ENCODE measurements at places on chromosomes 13 and 19.

- no peak for DNase-seq
Observed at GRCh38 chr13:52104624-52105023, 24.2 kb downstream of the NEK5 start.

GRCh38 chr19:47005873-47006272 lies 13.8 kb upstream of the NPAS1 start:
- no peak for DNase-seq

GRCh38 chr13:108561149-108561548 lies 68.3 kb upstream of the MYO16 start:
- no peak for DNase-seq

GRCh38 chr19:19687090-19687489 lies 18.5 kb downstream of the ZNF101 start:
- no peak for DNase-seq

GRCh38 chr13:97231829-97232196 lies 9.7 kb downstream of the MBNL2 start:
- DNase-seq = no peak

DNA sequence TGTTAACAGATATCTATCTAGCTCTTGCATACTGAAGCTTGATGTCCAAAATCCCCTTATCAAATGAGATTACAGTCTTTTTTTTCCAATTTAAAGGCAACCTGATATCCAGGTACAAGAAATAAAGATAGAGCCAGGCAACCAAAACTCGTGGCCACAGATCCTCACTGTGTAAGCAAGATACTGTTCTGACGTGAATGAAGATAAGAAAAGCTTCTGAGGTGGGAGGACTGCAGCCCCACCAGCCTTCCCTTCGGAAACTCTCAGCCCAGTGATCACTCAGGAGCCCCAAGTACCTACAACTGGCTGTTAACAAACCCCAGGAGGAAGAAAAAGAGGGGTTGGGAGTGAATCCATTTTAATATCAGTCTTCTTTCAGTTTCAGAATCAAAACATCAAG lies 191.6 kb downstream of the EFNB2 start:
- DNase-seq = no peak

GRCh38 chr13:97946951-97947588 lies 6.4 kb upstream of the IPO5 start:
- no peak for DNase-seq

GRCh38 chr13:71368336-71368735 lies 498.7 kb downstream of the DACH1 start:
- no peak for DNase-seq

- no peak for DNase-seq
Observed at GRCh38 chr19:2309734-2310362, 1.9 kb upstream of the LINGO3 start.

GRCh38 chr19:29549105-29550070 lies 23.6 kb downstream of the VSTM2B start:
- DNase-seq = no peak

DNA sequence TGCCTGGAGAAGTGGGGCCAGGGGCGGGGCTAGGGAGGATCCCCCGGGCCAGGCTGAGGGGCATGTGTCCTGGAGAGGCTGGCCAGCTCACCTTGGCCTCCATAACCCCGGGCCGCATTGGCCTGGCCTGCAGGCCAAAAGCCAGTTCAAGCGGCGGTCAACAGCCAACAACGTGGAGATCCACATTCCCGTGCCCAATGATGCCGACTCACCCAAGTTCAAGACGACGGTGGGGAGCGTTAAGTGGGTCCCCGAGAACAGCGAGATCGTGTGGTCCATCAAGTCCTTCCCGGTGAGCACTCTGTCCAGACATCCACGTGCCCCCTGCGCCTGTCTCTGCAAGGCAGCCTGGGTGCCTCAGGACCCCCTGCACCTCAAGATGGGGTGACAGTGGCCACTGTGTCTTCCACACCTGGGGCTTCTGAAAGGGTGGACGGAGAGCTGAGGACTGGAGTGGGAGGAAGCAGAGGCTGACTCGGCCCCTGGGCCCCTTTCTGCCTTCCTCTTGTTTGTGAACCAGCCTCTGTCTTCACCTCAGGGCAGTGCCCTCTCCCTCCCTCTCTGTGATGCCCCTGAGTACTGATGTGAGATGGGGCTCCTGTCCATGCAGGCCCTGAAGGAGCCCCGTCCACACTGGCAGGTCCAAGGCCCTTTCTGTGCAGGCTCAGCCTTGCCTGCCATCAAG lies 31.1 kb downstream of the AP1M1 start:
- no peak for DNase-seq

DNA sequence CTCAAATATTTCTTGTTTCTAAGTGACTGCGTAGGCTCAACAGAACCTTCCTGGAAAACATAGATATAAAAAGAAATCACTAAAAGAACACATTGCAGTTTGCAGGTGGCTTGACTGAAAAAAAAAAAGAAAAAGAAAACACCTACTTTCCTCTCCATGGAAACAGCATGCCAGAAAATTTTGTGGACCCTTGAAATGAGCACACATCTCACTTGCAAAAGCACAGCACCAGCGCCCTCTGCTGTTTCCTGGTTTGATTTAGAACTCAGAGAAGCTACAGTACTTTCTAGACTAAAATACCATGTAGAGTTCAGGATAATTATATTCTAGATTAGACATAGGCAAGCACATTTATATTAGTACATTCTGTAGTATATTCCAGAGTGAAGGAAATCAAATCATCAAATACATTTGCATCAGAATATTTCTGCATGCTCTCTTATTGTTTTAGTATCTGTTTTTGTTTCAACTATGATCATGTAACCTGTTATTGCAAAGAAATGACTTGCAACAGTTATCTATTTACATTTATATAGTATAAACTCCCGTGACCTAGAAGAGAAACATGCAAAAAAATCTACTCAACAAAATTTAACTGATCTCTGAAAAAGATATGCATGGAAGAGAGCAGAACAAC lies 22.3 kb upstream of the XPO4 start:
- peak; percentile 44 for DNase-seq

- no peak for DNase-seq
Observed at GRCh38 chr13:40624383-40624782, 42.1 kb downstream of the FOXO1 start.

DNA sequence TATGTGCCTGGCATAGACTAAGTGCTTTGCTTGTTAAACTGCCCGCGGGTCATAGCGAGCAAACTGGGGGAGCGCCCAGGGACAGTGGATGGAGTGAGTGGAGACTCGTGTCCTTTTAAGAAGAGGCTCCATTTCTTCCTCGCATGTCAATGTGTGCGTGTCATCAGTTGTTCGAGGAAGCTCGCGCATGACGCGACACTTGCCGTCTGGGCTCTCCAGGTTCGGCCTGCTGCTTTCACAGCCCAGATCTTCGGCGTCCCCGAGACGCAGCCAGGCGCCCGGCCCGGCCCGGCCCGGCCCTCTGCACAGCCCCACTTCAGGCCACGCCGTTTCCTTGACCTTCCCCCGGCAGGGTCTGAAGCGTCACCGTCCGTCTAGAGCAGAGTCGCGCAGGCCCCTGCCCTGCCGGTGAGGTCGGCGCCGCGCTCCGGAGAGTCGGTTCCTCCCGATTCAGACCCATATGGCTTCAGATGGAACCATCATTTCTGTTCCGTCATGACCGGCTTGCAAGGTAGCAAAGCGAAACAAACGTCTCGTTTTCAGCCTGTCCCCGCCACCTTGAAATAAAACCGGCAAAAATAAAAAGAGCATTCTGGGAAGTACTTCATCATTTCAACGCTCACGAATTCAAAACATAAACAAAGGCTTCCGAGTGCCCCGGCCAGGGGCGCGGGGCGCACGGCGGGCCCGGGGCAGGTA lies 599 bp upstream of the ARHGEF7 start:
- DNase-seq = no peak

GRCh38 chr19:58366585-58367430 lies 4.3 kb upstream of the ZNF497 start:
- no peak for DNase-seq

DNA sequence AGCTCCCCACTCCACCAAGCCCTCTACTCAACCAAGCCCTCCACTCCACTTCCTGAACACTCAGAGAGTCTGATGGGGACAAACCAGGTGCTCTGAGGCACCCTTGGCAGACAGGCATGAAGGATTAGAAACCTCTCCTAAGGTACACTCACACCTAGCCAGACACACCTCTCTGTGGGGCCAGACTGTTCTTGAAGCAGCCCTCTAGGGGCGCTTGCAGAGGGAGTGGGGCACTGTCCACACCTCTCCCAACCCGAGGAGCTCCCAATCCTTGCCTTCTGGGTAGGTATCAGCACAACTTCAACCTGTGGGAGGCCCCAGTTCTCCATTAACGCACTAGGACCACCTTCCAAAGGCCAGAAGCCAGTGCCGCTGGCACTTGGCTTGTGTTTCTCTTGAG lies 108.7 kb upstream of the VSTM2B start:
- no peak for DNase-seq

- no peak for DNase-seq
Observed at GRCh38 chr13:25920931-25921330, 130.9 kb downstream of the SHISA2 start.

DNA sequence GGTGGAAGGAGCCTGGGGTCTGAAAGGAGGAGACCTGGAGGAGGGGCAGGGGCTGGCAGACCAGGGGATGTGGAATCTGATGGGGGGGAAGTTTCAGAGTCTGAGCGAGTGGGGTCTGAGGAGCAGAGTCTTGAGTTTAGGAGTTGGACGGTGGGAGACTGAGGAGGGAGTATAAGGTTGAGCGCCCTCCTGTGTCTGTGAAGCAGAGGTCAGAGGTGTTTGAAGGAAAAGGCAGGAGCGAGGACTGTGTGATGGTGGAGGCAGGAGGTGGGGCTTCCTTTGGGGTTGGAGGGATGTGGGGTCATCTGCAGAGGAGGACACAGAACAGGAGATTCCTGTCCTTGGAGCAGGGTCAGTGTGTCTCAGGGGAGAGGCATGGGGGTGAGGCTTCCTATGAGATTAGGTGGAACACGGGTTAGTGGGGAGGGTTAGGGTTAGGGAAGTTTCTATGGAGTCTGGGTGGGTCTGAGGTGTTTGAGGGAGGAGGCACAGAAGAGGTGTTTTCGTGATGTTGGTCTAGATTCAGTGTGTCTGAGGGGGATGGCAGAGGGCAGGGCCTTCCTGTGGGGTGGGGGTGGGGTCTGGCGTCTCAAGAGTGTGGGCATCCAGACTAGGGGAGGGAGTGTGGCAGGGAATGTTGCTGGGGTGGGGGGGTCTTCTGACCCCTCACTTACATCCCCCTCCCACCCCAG lies 8.3 kb downstream of the RYR1 start:
- no peak for DNase-seq

- no peak for DNase-seq
Observed at GRCh38 chr19:9500796-9501195, 2.4 kb upstream of the ZNF560 start.

DNA sequence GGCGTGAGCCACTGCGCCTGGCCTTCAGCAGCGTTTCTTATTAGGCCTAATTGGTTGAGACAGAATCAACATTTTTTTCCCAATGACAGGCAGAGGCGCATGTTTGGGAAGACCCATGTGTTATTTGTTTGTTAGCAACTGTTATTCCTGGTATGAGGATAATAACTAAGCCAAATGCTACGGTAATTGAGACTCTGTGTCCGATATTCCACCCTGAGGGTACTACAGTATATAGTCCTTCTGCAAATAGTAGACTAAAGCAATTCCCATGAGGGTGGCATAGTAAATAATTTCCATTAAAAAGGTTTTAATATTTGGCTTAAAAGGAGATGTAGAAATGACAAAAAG lies 18.4 kb upstream of the CCL25 start:
- no peak for DNase-seq

DNA sequence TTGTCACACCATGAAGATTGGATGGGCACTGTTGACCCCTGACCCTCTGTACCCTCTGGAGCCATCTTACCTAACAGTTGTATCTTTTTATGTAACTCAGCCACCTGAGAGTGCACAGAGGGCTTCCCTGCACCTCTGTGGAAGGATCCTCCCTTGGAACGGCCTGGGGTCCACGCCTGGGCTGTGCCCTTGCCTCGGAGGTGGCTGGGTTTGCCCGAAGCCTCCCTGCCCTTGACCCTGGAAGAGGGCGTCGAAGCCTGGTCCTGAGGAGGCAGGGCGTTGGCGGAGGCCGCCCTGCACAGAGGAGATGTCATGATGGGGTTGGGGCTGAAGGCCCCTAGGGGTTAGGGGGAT lies 241 bp downstream of the ODAD3 start:
- DNase-seq = no peak

- DNase-seq = no peak
Observed at GRCh38 chr19:34454091-34454490, 25.9 kb downstream of the UBA2 start.

- no peak for DNase-seq
Observed at GRCh38 chr19:30109565-30109964, 167.5 kb downstream of the URI1 start.

DNA sequence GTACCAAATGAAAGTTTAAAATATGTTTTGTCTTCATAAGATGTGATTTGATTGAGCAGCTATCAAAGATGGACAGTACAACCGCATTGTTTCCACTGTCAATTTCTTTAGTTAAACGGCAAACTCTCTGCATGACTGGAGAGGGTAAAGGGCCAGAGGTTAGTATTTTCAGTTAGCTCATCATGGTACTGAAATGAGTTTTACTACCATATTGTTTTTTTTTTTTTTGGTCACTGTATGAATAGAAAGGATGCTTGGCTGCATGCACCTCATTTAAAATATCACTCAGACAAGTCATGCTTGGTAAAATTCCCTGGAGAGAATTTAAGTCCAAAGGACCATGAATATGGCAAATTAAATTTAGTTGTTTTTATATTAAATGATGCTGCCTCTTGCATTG lies 942.1 kb upstream of the SPRY2 start:
- DNase-seq = no peak

DNA sequence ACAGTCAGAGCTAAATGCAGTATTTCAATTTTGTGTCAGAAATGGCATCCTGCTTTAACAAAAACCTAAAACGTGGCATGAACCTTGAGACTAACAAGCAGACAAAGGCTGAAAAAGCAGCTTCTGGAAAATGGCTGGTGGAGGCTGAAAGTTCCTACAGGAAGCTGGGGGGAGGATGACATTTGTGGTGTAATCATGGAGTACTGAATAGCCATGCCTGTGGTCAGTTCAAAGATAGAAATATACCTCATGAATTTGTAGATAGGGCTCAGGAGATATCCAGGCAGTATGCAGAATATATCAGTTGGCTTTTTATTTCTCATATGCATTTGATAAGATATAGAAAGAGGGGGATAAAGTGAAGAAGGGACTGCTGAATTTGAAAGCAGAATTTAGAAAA lies 181.7 kb downstream of the UQCRFS1 start:
- no peak for DNase-seq

GRCh38 chr19:48858984-48859710 lies 9.3 kb downstream of the PLEKHA4 start:
- DNase-seq = peak; percentile 58

- no peak for DNase-seq
Observed at GRCh38 chr19:4639531-4640246, 373 bp downstream of the TNFAIP8L1 start.

- no peak for DNase-seq
Observed at GRCh38 chr19:21210037-21210621, 68.3 kb downstream of the ZNF431 start.

GRCh38 chr13:101915331-101915730 lies 462.9 kb downstream of the ITGBL1 start:
- DNase-seq = no peak

DNA sequence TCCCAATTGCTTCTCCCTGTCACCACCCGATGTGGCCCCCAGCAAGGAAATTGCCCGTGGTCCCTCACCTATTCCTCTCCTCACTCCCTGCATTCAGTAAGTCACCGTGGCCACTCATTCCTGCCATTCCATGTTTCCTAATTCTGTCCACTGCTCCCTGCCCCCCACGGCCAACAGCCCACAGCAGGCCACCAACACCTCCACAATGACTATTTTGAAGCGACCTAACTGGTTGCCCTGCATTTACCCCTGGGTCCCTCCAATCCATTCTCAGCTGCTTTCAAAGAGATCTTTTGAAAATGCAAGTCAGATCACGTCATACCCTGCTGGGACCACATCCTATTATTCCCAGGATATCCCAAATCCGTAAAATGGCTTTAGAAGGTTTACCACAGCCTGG lies 210.4 kb downstream of the DCLK1 start:
- DNase-seq = no peak

Measured in stimulated activated CD8-positive, alpha-beta memory T cell treated with anti-CD3 and anti-CD28 coated beads, Interleukin-15, amount 100 ng/mL, for 4 hours (primary cell).